ENCODE measurements at places on chromosomes 2 and 18. TPM values are rescaled to one million over a fixed set of nuclear protein-coding genes. Genes with fewer than 3 reads are reported as not detected.

- DNase-seq: no peak
Measured at GRCh38 chr2:192283450-192283849, 88.7 kb upstream of the TMEFF2 start.

DNA sequence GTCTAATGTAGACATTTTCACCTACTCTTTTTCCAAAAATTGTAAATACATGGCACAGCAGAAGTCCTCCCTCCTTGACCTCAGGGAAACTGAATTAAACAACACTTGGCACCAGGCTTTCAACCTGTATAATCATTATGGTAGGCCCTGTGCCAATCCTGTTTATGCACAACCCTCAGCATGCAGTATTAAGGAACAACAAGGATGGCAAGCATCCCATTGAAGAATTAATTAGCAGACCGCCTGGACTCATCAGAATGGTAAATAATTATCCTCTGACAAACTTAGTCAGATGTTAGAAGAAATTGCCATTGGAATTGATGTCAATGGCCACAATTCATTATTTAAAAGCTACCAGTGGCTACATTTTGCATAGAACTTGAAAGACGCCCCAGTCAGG is 66.3 kb upstream of the GALNT5 start:
- no peak for DNase-seq

GRCh38 chr2:172596776-172597175 is 40.9 kb downstream of the PDK1 start:
- no peak for DNase-seq

GRCh38 chr2:166613226-166613625 is 119.2 kb upstream of the SCN7A start:
- no peak for DNase-seq

DNA sequence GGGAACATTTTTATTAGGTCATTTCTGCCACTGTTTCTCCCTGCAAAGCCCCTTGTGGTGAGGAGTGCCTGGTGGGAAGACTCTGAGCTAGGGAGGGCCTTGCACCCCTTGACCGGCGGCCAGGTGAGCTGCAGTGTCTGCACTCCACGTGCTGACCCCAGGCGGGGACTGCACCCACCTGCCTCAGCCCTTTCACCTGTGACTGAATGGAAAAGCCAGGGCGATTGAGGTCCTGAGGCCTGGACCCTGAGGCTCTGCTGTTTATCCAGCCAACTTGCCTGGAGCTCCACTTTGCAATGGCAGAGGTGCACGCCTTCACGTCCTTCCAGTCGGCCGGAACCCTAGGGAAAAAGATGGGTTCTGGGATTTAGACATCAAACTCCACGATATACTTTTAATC is 53.1 kb downstream of the TMEM18 start:
- no peak for DNase-seq

- peak; percentile 98 for DNase-seq
Measured at GRCh38 chr2:237354892-237355291, 59.1 kb downstream of the COL6A3 start.

DNA sequence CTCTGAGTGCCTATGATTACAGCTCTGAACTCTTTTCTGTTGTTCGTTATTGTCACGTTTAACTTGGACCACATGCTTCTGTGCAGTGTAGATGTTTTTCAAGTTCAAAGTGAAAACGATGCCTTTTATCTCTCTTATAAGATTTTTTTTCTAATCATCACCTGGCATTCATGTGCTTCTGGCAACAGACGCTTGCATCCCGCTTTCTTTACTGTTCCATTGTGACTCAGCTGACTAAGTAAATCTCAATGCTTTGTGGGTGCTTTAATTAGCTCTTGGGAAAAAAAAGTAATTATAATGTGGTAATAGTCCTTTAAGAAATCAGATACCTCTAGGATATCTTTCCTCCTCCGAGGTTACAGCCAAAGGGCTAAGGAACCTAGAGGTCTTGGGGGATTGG is 31.2 kb upstream of the RMP24 start:
- no peak for DNase-seq

DNA sequence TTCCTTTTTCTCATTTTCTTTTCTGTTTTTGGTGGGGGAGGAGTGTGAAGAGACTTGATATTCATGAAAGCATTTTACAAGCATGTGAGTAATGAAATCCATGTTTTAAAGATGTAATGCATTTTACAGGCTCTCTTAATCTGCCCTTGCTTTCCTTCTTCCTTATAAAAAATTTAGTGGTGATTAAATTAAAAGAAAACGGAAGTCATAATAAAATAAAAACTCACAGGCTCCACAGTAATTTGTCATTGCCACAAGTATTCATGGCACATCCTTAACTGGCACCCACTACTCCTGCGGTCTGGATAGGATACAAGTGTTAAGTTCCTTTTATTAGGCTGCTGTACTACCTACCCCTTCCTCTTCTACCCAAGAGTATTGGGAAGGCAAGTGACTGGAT is 241.2 kb downstream of the SLC4A3 start:
- DNase-seq: no peak

GRCh38 chr2:239831001-239831731 is 194.0 kb downstream of the NDUFA10 start:
- no peak for DNase-seq

- DNase-seq: no peak
Measured at GRCh38 chr2:197256021-197256420, 54.6 kb downstream of the ANKRD44 start.

The E2F6 gene
- 22.1 TPM for total RNA-seq

The LRRC30 gene
- not detected for total RNA-seq

The UGT1A5 gene
- total RNA-seq: not detected

The CIDEA gene
- 0.43 TPM for total RNA-seq

The SPP2 gene
- total RNA-seq: not detected

The KIAA2012 gene
- not detected for total RNA-seq

The TWIST2 gene
- 2.5 TPM for total RNA-seq
